HepG2 (cell line): ENCODE measurements at places on chromosomes 7 and 10. TPM values are rescaled to one million over a fixed set of nuclear protein-coding genes. Genes with fewer than 3 reads are reported as not detected.

DNA sequence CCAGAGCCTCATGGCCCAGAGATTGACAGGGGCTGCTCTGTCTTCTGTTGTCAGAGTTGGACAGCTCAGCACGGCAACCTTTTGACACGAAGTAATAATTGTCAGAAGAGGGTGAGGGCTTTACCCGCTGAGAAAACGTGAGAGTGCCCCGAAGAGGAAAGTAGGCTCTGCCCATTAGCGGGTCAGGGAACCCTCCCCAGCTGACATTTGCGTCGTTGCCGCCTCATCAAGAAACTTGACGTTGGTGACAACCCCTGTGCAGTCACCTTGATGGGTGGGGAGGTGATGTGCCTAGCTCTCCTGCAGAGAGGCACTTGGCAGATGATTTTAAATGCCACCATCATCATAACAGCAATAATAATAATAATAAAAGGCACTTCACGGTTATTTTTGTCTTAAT, 202.1 kb downstream of the USP6NL start:
- no peak for DNase-seq

DNA sequence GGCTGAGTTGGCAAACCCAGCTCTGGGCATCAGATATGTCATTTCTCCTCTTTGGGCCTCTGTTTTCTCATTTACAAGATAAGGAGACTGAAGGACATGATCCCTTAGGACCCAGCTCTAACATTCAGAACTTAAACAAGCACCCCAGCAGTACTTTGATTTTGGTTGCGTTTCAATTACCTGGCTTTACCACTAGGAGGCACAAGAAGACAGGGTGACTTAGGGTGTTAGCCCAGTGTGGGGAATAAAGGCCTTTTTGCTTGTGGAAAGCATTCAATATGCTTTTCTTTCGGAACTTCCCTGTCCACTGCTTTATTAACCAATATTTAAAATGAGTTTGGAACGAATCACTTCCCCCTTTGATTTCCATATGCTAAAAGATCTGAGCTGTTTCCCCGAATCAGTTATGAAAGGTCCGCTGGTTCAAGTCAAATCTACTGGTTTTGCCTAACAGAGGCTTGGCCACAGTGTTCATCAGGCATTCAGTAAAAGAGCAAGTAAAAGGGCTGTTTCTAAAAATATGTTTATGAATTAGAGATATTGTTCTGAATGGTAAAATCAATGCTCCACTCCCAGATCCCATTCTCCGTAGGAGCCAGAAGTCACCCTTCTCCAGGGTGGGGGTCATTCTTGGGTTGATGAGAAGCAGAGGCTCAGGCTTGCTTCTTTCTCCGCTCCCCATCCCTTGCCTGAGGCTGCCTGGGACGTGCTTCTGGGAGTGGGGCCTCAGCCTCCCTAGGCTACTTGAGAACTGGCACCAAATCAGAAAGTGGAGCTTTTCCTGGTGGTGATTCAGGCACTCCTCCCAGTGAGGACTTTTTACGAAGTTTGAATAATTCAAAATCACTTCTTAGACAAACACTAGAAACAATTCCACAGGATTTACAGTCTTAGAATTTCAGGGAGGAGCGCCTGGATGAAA, 105.5 kb downstream of the MYOF start:
- peak; percentile 69 for DNase-seq

- DNase-seq, result no peak
These were observed 606.5 kb upstream of the MGMT start for GRCh38 chr10:128860574-128860973.

The NEUROD6 gene
- not detected in 2 replicates for total RNA-seq

The ZNF365 gene
- total RNA-seq, result not detected in 2 replicates

DNA sequence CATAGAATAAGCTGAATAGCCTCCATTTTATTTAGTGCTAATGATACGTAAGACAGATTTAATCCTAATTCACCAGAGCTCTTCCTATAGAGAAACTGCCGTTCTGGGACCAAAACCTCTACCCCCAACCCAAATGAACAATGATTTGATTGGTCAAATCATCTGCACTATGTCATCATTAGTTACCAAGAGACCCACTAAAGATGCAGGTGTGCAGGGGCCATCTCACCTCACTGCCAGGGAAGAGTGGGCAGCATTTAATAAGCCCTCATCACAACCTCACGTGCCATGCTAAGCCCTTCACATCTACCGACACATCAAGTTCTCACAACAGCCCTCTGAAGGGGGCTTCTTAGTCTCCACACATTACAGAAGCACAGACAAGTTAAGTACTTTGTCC, 87.0 kb downstream of the VIPR2 start:
- no peak for DNase-seq

The TCAF2 gene
- 0.04 TPM in 1 of 2 replicates, not detected in the other for total RNA-seq

- no peak for DNase-seq
These were observed 99.4 kb downstream of the MICALL2 start for GRCh38 chr7:1359681-1360485.

DNA sequence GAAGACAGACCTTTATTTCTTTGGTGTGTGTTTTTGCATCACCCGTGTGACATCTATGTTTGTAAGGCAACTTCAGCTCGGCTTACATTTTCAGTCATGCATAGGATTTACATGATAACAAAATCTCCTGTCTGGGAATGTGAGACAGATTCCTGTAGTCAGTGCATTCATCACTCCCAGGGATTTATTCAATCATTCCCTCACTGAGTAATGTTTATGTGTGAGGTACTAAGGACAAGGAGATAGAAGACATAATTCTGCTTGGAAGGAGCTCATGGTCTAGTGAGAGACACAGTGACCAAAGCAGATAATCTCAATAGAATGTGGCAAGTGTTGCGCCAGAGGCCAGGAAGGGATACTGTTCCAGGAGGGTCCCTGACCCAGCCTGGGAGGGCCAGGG, 35.2 kb upstream of the BMPER start:
- DNase-seq, result no peak
